ENCODE measurements at places on chromosomes 5 and 9.

- DNase-seq = no peak
These were observed 293.8 kb downstream of the SLIT3 start for GRCh38 chr5:169006842-169007790.

- DNase-seq = no peak
These were observed 7.5 kb upstream of the ERAP2 start for GRCh38 chr5:96868603-96869371.

- no peak for DNase-seq
These were observed 347.5 kb downstream of the SEMA5A start for GRCh38 chr5:9198394-9198793.

- DNase-seq = peak; percentile 38
These were observed 516.6 kb downstream of the RAB3C start for GRCh38 chr5:59099270-59099994.

- DNase-seq = no peak
These were observed 746.3 kb upstream of the RIOK2 start for GRCh38 chr5:97929383-97929782.

DNA sequence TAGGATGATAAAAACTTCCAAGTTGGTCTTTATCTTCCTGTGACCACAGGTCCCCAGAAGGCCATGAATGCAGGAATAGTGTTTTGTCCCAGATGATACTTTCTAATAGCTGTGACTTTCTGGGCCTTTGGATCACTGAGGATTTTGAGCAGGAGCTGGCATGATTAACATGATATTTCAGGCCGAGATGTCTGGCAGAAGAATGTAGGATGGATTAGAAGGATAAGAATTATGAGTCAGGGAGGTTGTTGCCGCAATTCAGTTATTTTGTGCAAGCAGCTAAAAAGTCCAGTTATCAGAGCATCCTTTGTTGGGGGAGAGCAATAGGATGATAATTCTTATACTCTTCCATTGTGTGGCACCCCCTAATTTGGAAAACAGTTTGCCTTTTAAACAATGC lies 189.7 kb downstream of the PSAT1 start:
- DNase-seq = no peak

GRCh38 chr5:132586063-132586462 lies 29.3 kb downstream of the RAD50 start:
- no peak for DNase-seq

- no peak for DNase-seq
These were observed 7.9 kb downstream of the NRARP start for GRCh38 chr9:137294091-137294680.

DNA sequence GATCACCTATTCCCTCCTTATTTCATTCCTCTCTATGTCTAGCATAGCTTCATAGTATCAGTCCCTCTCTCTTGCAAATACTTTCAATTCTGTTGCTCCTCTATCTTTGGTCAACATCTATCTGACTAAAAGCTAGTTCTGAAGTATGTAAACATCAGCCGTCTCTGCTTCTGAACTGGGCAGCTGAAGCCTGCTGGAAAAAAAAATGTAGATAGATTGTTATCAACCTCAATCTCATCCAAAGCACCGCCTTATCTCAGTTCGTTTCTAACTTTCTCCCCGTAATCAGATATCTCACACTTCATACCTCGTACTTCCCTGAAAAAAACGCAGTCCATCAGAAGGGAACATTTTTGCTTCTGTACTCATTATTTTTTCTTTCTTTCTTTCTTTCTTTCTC lies 4.5 kb upstream of the SEMA6A start:
- no peak for DNase-seq

DNA sequence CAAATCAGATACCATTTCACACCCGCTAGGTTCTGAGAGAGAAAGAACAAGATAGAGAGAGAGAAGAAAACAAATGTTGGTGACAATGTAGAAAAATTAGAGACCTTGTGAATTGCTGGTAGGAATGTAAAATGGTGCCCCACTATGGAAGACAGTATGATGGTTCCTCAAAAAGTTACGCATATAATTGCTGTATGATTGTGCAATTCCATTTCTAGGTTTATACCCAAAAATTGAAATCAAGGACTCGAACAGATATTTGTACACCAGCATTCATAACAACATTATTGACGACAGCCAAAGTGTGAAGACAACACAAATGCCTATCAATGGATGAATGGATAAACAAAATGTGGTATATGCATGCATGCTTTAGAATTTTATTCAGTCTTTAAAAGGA lies 74.5 kb upstream of the MAP3K1 start:
- no peak for DNase-seq

All from activated naive CD4-positive, alpha-beta T cell treated with Interleukin-2 at 50 U/mL for 16 hours (primary cell).